Stimulated activated CD8-positive, alpha-beta memory T cell treated with anti-CD3 and anti-CD28 coated beads, Interleukin-4, amount 100 ng/mL, for 1 hour (primary cell): ENCODE measurements at places on chromosomes 2 and 18.
A peak's percentile ranks its signal among the peaks of the same experiment; 100 is the strongest.

DNA sequence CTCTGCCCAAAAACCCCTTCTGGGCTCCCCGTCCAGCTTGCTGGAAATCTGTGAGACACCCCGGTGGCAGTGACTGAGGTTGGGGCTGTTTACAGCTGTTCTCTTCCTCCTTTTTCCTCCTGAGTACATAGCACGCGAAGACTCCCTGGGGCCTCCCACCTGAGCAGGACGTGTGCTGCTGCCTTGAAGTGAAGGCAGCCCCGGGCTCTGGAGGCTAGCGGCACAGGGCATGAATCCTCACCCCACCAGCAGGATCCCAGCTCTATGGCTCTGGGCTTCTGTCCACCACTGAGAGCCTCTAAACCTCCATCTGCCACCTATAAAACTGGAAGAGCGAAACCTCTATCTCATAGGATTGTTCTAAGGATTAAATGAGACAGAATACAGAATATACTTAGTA is 182.5 kb downstream of the TMEM163 start:
- DNase-seq: no peak

DNA sequence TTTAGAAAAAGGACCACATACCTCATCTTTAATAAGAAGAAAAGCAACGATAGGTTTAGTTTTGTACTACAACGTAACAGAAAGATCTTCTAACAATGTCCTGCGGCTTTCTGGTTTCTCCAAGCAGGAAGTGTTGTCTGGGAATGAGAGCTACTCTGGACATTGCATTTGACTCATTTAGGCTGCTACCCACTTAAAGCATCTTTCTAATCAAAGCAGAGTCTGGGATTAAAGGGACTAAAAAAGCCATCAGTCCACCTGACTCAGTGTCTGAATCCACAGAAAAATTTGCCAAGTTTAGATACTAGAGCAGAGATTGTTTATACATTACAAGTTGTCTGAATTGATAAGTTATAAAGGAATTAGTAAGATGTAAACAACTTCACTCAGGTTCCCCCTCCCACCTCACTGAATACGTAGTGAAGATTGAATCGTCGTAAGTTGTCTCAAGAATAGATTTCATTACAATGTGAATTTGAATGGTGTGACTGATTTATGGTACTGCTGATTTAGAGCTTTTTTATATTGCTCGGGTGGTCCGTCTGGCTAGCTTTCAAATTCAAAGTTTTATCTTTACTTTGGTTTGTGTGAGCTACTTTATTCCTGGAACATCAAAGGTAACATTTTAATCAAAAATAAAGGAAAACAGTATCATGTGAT is 70.2 kb upstream of the SMIM21 start:
- no peak for DNase-seq

DNA sequence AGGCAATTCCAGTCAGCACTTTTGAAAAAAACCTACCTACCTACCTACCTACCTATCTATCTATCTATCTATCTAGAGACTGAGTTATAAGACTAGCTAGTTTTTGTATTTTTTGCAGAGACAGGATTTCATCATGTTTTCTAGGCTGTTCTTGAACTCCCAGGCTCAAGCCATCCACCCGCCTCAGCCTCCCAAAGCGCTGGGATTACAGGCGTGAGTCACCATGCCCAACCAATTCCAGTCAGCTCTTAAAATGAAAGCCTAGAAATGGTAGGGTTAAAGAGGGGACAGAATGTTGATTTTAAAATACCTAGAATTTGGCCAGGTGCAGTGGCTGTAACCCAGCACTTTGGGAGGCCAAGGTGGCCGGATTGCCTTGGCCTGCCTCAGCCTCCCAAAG is 19.1 kb downstream of the MSH2 start:
- DNase-seq: no peak

- peak; percentile 75 for DNase-seq
These were observed at the start of the genes METTL4 and NDC80 for GRCh38 chr18:2571200-2572170. Gene METTL4 (minus strand): TSS chr18:2571505. CDS start chr18:2567216, 4,289 bp downstream. Gene NDC80 (plus strand): TSS chr18:2571557. CDS start chr18:2572986, 1,429 bp downstream.

DNA sequence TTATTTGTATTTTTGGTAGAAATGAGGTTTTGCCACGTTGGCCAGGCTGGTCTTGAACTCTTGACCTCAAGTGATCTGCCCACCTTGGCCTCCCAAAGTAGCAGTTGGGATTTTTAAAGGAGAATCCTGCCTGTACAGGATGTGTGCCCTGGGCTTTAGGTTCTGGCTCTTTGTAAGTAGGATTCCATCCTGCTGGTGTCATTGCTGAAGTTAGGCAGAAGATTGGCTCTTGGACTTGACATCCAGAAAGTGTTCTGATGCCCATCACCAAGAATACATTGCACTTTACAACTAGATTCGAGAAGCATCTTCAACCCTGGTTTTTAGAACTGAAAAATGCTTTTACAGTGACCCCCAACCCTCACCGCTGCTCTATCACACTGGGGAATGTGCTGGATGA is 4.4 kb upstream of the TWIST2 start:
- DNase-seq: no peak

GRCh38 chr2:198890490-198890889 is 567.2 kb downstream of the SATB2 start:
- DNase-seq: no peak

DNA sequence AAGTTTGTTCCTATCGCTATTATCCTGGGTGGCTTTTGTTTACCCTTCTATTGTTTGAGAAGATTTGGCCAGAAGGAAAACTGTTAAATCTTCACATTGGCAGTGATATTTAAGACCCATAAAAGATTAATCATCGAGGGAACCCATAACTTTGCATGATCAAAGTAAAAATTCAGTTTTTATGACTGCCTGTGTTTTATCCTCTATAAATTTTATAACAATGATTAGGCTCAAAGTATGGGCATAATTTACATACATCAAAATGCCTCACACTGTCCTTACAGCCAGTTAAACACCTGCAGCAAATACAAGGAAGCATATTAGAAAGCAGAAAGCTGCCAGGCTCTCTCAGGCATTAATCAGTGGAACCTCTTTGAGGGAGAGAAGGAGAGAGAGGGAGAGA is 289.1 kb downstream of the ICOS start:
- no peak for DNase-seq

DNA sequence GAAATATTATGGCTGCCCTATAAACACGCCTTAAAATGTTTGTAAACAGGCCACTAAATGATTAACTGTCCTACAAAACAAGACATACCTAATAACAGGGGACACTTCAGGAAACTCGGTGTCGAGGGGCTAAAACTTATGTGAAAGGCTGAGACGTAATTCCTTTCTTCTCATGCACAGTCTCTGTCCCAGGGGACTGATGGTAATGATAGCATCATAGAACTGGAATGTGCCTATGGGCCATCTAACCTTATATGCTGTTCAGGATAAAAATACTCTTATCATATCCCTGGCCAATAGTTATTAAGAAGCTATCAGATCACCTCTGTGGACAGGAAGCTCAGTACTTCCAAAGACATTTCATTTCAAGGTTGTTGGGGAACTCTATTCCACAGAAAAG is 252.6 kb upstream of the RASGRP3 start:
- DNase-seq: no peak

- no peak for DNase-seq
These were observed 160.3 kb downstream of the CSRNP3 start for GRCh38 chr2:165629776-165630175.

DNA sequence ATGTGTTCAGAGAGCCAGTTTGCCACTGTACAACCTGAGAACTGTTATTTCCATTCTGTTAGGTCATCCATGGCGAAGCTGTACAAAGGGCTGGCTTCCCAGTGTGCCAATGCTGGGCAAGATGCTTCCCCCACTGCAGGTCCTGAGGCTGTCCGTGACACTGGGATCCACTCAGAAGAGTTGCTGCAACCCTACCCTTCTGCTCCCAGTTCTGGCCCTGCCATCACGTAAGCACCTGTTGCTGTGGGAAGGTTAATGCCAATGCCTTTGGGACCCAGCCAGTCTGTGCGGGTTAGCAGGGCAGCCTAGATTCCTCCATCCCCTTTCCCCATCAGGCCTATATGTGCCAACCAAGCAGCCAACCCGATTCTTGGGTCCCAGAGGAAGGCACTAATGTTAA is 68.3 kb downstream of the ARHGEF33 start:
- DNase-seq: no peak

DNA sequence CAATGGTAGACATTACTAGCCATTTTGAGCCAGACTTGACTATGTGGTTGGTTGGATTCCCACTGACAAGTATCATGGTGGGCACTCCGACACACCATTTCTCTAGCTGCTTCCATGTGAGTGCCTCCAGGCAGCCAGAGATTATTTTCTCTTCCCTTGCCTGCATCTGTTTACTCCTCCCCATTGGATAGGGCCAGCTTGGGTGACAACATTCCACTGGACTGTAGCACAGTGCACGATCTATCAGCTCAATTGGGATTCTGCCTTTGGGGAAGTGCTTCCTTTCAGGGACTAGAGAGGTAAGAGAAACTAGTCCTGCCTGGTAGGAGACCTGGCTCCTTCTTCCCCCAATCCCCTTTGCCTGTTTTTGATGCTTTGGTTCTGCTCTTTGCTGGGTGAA is 49.0 kb upstream of the MAP4K3 start:
- no peak for DNase-seq

GRCh38 chr2:152433791-152434190 is 98.8 kb downstream of the FMNL2 start:
- DNase-seq: no peak

DNA sequence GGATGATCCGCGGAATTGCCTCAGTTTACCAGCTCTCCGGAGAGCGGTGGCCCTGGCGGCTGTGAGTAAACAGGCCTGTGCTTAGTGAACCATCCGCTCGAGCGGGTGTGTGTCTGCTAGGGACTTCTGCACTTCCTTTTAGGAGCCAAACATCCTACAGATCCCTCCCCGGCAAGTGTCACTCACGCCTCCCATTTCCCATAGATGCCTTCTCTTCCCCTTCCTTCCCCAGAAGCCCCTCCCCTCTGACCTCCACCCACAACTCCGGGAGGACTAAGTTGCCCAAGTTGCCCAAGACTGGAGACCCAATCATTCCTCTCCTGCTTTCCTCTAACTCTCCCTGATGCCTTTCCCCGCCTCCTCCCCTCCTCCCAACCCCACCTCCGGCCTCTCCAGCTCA is 2.9 kb downstream of the C1QL2 start:
- no peak for DNase-seq
